T-helper 22 cell (primary cell): ENCODE measurements at places on chromosomes 5 and 9.

DNA sequence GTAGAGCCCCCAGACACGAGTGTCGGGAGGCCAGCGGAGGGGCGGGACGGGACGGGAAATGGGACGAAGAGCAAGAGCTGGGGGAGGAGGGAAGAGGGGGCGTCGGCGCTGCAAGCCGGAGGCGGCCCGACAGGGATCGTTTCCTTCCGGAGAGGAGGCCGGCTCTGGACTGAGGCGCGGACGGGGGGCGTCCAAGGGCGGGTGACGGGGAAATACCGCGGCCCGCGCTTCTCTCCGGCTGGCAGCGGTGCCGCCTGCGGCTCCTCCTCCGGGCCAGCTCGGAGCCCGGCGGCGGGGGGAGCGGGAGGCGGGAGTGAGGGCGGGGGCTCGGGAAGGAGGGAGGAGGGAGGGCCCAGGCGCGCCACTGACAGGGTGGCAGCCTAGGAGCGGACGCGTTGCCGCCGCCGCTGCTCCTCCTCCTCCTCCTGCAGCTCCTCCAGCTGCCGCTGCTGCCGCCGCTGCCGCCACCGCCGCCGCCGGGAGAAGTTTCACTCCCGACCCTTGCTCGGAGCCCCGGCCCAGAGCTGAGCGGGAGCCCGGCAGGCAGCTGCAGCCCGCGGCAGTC lies at the start of gene CHSY3:
TSS of gene CHSY3 (plus strand) at position 364 of the 565 bp plus-strand sequence.
- DNase-seq = no peak

DNA sequence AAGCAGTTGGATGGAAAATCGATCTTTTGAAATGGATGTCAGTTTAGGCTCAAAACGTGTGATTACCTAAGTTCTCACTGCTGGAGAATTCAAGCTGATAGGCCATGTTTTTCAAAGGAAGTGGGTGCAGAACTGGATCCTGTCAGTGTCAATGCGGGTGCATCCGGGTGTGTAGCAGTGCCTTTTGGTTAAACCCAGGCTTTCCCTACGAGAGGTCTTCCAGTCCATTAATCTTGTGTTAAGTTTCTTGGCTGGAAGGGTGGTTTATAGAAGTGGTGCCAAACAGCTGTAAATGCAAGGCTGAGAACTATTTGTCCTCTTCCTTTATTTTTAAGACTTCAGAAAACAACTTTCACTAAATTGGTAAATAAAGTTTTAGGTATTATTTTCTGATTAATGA lies 71.9 kb downstream of the DAPK1 start:
- no peak for DNase-seq

- no peak for DNase-seq
These were observed 9.2 kb downstream of the SQSTM1 start for GRCh38 chr5:179829732-179830435.

DNA sequence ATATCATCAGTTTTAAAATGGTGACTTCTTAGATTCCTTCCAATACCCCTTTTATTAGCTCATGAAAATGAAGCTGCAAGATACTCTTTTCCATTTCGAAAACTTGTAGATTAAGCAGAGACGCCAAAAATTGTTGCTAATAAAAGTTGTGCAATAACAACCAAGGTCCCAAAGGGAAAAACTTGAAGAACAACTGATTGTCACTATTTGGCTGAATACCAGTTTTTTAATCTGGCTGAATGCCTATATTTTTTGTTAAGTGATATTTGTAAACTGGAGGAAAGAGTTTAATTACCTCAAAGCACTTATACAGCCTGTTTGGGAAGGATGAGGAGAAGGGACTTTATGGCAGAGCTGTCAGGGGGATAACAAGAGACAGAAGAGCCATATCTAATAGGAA lies 14.6 kb downstream of the C5orf58 start:
- no peak for DNase-seq

- DNase-seq = no peak
These were observed 722 bp upstream of the DCP2 start for GRCh38 chr5:112975721-112976431.

DNA sequence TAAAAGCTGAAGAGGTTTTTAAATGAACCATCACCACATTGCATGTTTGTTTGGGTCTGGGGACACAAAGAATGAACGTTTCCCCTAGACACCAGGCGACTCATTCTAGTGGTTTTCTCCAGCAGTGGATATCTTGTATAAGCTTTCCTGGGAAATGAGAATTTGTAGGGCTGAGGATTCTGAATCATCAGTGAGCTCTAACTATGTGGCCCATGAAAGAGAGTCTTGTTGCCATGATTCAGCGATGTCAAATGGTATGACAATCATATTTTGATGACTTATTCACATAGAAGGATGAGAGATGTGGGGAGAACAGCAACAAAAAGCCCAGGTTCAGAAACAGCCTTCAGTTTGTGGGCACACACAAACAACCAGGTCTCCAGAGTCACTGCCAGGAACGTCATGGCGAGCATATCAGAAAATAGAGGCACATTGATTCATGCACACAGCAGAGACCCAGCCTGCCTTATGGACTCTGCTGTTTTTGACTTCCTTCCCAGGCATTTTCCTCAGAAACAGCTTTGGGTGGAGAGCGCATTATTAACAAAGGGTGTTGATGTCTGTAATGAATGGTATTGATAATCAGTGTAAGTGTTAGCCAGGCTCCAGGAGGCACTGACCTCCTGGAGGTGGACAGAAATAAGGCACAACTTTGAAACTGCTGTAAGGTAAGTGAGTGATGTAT lies 13.3 kb downstream of the ZNF474 start:
- no peak for DNase-seq

DNA sequence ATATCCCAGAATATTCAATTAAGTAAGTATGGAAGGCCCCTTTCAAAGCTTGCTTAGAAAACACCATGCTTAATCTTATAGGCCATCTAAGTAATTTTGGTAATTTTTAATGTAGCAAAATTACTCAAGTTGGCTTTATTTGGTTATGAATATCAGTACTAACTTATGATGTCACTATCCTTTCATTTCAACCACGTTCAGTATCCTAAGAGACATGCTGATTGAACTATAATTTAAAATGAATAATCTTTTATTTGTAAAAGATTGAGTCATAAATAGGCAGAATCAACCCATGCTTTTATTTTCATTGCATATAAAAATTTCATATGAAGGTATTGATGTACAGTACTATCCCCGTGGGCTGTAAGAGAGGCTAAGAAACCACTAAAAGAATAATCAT lies 386.9 kb downstream of the RAB3C start:
- no peak for DNase-seq

DNA sequence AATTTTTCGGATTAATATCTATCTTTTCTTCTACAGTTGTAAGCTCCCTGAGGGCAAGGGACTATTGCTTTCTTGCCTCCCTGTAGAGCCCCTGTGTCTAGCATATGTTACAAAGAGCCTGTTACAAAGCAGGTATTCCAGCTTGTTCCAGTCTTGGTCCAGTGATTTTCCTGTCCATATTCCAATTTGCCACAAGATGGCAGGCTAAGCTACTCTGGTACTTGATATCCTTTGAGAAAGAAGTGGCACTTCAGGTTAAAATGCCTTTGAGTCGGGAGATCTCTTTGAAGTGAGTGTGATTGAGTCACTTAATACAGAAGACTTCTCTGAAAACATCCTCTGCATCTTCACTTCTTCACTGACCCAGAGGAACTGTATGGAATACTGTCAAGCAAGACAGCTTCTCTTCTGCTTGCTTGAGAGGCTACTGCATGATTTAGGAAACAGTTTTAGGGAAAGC lies 24.5 kb downstream of the CAVIN4 start:
- no peak for DNase-seq

DNA sequence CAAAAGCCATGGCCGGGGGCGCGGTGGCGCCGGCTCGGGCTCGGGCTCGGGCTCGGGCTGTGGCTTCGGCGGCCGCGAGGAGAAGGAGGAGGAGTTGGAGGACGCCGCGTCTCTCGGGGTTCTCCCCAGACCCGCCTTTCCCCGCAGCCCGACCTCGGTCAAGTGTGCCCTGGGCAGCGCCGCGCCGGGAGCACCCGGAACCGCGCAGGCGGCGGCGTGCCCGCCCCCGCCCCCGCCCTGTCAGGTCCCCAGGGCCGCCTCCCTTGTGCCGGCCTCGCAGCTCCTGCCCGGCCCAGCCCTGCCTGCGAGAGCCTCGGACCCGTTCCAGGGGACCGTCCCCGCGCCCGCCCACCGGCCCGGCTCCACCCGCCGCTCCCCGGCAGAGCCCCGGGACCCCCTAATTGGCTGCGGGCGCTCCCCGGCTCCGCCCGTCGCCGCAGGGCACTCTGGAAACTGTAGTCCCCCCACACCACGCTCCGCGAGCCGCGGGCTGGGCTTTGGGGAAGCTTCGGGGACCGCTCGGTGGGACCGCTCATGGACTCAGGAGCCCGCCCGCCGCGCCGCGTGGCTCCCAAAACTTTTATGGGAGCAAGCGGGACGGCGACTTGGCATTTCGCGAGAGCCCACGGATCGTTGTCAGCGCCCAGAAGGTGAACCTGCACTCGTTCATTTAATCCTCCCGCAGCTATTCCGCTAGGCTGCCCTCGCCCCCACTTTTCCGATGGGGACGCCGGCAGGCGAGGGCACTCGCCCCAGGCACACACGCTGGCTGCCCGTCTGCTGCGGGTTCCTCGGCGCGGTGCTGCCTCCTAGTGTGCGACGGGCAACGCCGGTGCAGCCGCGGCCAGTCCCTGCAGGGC lies at the start of gene STK10:
TSS of gene STK10 (minus strand) at position 192 of the 860 bp plus-strand sequence. CDS start at position 10, 182 bp downstream.
- DNase-seq = peak; percentile 81

GRCh38 chr9:82105729-82106128 lies 117.2 kb downstream of the SPATA31D1 start:
- no peak for DNase-seq

- no peak for DNase-seq
These were observed 203.4 kb downstream of the MCTP1 start for GRCh38 chr5:95081500-95081960.

DNA sequence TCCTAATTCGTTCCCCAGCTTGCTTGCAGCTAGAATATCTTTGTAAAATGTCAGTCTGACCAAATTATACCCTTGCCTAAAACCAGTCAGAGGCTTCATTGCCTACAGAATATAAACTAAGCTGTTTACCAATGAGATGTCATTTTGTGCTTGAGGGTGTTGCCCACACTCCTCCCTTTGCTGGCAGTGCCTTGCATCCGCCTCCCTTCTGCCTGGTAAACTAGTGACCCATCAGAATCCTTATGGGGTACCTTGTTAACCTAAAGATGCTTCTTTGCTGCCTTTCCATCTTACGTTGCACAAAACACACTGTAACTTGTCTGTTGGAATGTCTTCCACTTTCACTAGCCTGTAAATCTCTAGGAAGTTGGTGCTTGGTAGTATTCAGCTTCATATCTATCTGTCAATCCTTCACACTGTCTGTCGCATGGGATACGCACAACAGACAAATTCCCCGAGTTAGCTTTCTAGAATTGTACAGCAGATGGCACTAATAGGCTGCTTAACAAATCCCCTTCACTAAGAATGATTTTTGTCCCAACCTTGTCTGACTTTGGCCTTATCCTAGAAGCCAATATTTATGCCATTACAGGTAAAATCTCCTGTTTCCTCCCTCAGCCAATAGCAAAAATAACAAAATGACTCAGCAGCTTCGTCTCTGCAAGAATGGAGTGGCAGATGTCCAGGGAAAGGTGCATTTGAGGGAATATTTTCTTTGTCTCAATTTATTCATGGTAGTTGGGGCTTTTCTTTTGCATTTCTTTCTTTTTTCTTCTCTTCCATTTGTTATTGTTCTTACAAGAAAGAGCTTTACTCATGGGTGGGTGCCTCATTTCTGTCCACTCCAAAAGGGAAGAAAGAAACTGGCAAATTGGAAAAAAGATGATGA lies 3.0 kb downstream of the NUDT2 start:
- no peak for DNase-seq
